NCI-H2081 (cell line): ENCODE measurements at places on chromosomes 13 and 19.

DNA sequence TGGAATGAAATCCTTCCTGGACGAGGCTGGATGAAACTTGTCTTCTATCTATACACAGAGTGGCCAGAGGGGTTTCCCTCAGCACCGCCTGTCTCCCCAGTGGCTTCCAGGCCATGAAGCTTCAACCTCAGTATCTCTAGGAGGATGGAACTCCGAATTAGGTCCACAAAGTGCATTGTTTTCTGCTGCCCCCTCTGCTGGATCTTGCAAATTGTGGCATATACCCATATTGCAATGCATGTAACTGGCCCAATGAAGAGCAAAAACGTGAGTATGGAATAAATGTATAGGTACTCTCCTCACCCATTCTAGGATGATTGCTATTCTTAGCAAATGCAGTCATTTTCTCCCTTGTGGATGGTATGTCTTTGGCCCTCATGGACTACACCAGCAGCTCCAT is 14.7 kb upstream of the LILRB4 start:
- DNase-seq, result no peak

DNA sequence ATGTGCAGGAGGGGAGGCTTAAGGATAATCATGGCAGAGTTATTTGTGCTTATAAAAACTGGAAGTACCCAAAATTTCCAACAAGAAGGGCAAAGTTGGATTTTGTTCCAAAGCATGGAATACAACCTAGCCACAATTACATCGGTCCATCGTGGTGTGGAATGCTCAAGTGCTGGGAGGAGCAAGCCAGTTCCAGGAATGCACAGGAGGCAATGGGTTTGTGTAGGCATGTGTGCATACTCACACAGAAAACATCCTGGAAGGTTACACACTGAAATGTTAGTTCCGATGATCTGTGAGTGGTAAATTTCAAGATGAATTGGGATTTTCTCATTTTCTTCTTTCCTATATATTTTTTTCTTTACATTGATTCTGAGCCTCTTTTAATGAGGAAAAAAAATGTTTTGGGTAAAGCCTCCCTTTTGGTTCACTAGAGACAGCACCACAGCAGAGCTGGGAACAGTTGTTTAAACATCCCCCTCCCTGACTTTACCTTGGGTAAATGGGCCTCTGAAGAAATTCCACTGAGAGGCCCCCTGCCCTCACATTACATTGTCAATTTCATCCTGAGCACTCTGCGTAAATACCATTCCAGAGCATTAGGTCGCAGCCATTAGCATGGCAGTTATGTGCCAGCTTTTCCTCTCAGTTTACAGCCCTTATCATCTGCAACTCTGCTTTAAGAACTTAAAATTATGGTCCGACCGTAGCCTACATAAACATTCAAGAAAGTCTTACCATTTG is 122.0 kb downstream of the UQCRFS1 start:
- no peak for DNase-seq

DNA sequence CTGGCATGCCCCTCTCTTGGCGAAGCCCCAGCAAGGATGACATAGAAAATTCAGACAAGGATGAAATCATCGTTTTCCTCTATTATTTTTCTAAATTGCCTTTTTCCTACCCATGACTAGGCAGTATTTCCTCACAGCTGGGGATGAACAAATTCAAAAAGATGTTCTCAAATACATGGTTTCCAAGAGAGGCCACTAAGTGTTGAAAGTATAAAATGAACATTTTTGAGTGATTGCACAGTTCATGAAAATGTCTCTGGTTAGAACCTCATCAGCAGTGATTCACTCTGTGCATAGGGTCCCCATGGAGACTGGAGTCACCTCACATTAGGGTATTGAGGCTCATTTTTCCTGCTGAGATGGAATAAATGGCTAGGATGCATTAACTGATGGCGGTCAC is 373.7 kb downstream of the DNAJC15 start:
- no peak for DNase-seq

GRCh38 chr13:49124693-49125304 is 95.3 kb upstream of the MLNR start:
- DNase-seq, result no peak

DNA sequence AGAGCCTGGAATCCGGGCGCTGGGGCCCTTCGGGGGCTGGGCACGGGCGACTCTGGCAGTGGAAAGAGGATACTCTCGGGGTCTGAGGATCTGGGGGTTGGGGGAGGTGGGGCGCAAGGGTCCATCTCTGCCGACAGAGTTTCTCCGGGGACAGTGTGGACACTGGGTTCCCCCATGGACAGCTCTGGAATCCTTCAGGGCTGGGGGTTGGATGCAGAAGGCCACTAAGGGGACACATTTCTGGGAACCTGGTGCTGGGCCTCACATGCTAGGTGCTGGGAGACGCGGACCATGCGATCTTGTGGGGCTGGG is 2.3 kb downstream of the TGFBR3L start:
- DNase-seq, result no peak
